ENCODE measurements at places on chromosomes 2 and 18. TPM values are rescaled to one million over a fixed set of nuclear protein-coding genes. Genes with fewer than 3 reads are reported as not detected.

The IGFBP5 gene
- 0.31 TPM for total RNA-seq

The PROKR1 gene
- not detected for total RNA-seq

The PFN4 gene
- total RNA-seq: 1.2 TPM

The MYOM1 gene
- 0.16 TPM for total RNA-seq

The CHRNA1 gene
- total RNA-seq: not detected

The ATIC gene
- 225 TPM for total RNA-seq

The ADI1 gene
- 59.8 TPM for total RNA-seq

The KCTD1 gene
- total RNA-seq: 27.3 TPM

The SLC30A3 gene
- 3.4 TPM for total RNA-seq

The MCM6 gene
- total RNA-seq: 54.6 TPM

The GALNT14 gene
- total RNA-seq: 52.7 TPM

The CRYGD gene
- not detected for total RNA-seq

The ZSCAN30 gene
- 0.56 TPM for total RNA-seq

The EMILIN2 gene
- 12.3 TPM for total RNA-seq

The ST6GAL2 gene
- 19.4 TPM for total RNA-seq

The WDR35 gene
- total RNA-seq: 21.6 TPM

The CABLES1 gene
- total RNA-seq: 12.6 TPM
